ENCODE measurements at places on chromosomes 12 and 14. TPM values are rescaled to one million over a fixed set of nuclear protein-coding genes. Genes with fewer than 3 reads are reported as not detected.

LETMD1 gene
- 32.6 TPM for total RNA-seq

POTEM gene
- total RNA-seq, result not detected

SAMD4A gene
- total RNA-seq, result 46.5 TPM

SVOP gene
- not detected for total RNA-seq

LMNTD1 gene
- not detected for total RNA-seq

OAS2 gene
- 10.3 TPM for total RNA-seq

ASCL1 gene
- total RNA-seq, result not detected

SSTR1 gene
- total RNA-seq, result 1.2 TPM

MANSC1 gene
- 43.6 TPM for total RNA-seq

DPPA3 gene
- not detected for total RNA-seq

DAO gene
- not detected for total RNA-seq

CLEC9A gene
- total RNA-seq, result not detected

KLRG1 gene
- 12.6 TPM for total RNA-seq

KRT79 gene
- total RNA-seq, result not detected

KRT72 gene
- total RNA-seq, result not detected

SLC17A8 gene
- total RNA-seq, result not detected

OR10A7 gene
- not detected for total RNA-seq

ACRBP gene
- total RNA-seq, result 0.53 TPM

ASPG gene
- not detected for total RNA-seq

All from thoracic aorta endothelial cell (primary cell).